ENCODE measurements at places on chromosomes 7 and 10. TPM values are rescaled to one million over a fixed set of nuclear protein-coding genes. Genes with fewer than 3 reads are reported as not detected.

DNA sequence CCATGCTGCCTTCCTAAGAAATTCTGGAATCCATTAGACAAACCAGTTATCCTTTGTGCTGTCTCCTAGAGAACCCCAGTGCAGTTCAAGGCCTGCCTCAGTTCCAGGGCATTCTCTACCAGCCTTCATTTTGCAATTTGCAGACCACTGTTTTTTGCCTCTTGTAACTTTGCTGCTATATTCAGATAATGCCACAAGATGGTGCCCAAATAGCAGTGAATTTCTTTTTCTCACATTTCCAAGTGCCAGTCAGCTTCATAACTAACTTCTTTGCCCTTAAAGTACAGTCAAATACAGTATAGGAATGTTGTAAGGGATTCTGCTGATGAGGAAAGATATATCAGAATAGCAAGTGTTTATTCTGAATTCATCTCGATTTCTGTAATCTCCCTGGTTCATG lies 25.2 kb downstream of the LOXL4 start:
- no peaks in the 10 kb centered on the region for H3K4me1 ChIP-seq
- no peak for DNase-seq
- H3K36me3 ChIP-seq, result peaks cover 64% of the 10 kb centered on the region
- H3K27ac ChIP-seq, result no peak overlapping the region
- H3K27me3 ChIP-seq, result no peaks in the 10 kb centered on the region

DNA sequence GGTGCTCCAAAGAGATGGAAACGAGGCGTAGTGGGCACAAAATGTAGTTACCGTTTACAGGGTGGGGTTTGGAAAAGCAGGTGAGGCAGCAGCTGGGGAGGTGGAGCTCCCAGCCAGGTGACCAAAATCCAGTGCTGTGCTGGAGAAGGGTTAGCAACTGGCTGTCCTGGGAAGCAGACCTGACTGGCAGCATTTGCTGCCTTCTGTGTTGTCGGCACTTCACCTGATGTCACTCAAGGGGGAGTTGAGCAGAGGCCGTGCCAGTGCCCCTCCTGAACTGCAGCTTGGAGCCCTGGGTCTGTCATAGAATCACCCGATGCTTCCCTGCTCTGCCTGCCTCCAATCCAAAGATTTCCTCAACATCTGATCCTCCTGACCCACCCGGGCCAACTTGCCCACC lies 12.8 kb downstream of the GCK start:
- DNase-seq, result no peak
- no peak overlapping the region for H3K27ac ChIP-seq
- no peak overlapping the region for H3K4me3 ChIP-seq
- H3K36me3 ChIP-seq, result no peaks in the 10 kb centered on the region
- no peaks in the 10 kb centered on the region for H3K4me1 ChIP-seq
- H3K27me3 ChIP-seq, result peaks cover 7% of the 10 kb centered on the region

- peaks cover 5% of the 10 kb centered on the region for H3K4me1 ChIP-seq
- H3K27ac ChIP-seq, result no peak overlapping the region
- no peak for DNase-seq
- H3K4me3 ChIP-seq, result no peak overlapping the region
Observed at GRCh38 chr10:43979551-43979950, 330.9 kb upstream of the ZNF32 start.

DNA sequence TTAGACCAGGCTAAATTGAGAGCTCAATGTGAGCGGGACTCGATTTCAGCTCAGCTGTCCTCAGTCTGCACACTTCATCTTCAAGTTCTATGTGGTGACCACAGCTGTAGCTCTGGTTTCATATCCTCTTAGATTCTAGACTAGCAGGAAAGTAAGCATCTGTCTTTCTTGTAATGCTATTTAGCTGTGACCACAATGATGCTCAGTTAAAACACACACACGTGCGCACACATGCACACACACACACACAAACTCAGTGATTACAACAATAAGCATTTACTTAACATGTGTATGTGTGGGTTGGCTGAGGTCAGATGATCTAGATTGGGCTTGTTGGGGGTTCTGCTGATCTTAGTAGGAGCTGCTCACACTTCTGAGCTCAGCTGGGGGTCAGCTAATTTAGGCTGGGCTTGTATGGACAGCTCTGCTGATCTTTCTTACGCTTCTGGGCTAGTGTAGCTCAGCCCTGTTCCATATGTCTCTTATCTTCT lies 82.5 kb downstream of the ZNF365 start:
- H3K36me3 ChIP-seq, result no peaks in the 10 kb centered on the region
- H3K4me1 ChIP-seq, result peaks cover 10% of the 10 kb centered on the region
- H3K4me3 ChIP-seq, result no peak overlapping the region
- no peak for DNase-seq
- H3K27me3 ChIP-seq, result no peaks in the 10 kb centered on the region
- no peak overlapping the region for H3K27ac ChIP-seq

DNA sequence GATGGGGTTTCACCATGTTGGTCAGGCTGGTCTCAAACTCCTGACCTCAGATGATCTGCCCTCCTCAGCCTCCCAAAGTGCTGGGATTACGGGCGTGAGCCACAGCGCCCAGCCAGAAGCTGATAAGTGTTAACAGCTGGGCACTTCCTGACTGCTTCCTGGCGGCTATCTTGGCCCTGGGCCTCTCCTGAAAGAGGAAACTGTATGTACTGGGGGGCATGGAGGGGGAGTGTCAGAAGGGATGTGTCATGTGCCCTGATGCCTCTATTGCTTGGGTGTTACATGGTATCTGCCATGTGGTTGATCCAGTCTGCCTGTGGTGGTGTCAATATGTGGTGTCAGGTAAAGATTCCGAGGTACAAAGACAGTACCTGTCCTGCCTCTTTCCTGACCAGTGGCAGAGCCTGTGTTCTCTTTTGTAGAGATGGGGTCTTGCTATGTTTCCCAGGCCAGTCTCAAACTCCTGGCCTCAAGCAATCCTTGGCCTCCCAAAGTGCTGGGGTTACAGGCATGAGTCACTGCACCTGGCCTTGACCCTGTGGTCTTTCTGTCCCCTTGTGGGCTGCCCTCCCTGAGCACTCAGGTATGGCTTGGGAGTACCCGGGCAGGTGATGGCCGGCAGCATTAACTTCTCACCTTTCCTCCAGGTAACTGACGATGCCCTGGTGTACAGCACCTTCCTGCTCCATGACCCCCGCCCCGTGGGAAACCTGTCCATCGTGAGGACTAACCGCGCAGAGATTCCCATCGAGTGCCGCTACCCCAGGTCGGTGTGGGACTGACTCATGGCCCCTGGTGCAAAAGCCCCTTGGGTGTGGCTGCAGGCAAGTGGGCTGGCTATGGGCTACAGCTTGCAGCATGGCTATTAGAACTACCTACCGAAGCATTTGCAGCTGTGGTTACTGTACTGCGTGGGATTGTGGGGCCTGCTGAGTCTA lies 4.4 kb downstream of the ZP3 start:
- no peak overlapping the region for H3K27ac ChIP-seq
- H3K27me3 ChIP-seq, result peaks cover 2% of the 10 kb centered on the region
- H3K4me3 ChIP-seq, result no peak overlapping the region
- no peaks in the 10 kb centered on the region for H3K36me3 ChIP-seq

DNA sequence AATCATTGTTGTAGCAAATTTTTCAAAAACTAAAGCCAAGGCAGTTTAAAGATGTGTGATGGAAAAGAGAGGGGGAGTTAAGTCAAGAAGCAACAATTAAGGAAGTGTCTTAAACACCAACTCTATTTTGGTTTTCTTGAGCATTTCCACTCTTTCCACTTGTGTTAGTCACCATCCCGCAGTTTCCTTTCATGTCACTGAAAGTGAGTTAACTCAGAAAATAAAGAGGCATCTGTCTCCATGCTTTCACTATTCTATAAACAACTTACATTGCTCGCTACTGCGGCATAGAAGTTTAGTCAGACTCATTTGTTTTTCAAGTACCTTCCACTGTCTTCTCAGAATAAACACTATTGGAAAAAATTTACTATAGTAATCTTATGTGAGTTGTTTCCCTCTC lies 284.9 kb upstream of the SEMA3D start:
- no peak overlapping the region for H3K27ac ChIP-seq
- no peak for DNase-seq
- no peaks in the 10 kb centered on the region for H3K4me1 ChIP-seq
- H3K4me3 ChIP-seq, result no peak overlapping the region
- no peaks in the 10 kb centered on the region for H3K36me3 ChIP-seq

GRCh38 chr10:112250555-112250954 lies 32.6 kb upstream of the TECTB start:
- no peaks in the 10 kb centered on the region for H3K4me1 ChIP-seq
- H3K27me3 ChIP-seq, result no peaks in the 10 kb centered on the region
- no peaks in the 10 kb centered on the region for H3K36me3 ChIP-seq
- no peak overlapping the region for H3K4me3 ChIP-seq
- no peak for DNase-seq

DNA sequence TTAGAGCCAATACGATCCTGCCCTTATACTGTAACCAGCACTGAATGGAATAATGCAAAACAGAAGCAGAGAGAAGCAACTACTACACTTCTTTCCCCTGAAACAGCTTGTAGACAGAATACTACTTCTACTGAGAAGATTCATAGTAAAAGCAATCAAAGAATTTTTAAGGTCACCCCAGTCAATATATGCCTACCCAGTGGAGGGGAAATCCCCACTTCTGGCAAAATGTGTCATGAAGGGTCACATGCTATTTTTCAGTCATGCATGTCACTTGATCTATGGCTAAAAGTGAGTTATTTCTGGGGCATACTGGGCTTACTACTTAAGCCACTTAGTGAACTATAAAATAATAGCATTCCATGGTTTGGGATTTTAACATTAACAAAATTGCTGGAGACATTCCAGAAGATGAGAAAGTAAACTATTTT lies 25.6 kb downstream of the IRF5 start:
- peaks cover 86% of the 10 kb centered on the region for H3K36me3 ChIP-seq
- H3K27ac ChIP-seq, result no peak overlapping the region
- DNase-seq, result no peak
- H3K27me3 ChIP-seq, result no peaks in the 10 kb centered on the region
- no peak overlapping the region for H3K4me3 ChIP-seq

DNA sequence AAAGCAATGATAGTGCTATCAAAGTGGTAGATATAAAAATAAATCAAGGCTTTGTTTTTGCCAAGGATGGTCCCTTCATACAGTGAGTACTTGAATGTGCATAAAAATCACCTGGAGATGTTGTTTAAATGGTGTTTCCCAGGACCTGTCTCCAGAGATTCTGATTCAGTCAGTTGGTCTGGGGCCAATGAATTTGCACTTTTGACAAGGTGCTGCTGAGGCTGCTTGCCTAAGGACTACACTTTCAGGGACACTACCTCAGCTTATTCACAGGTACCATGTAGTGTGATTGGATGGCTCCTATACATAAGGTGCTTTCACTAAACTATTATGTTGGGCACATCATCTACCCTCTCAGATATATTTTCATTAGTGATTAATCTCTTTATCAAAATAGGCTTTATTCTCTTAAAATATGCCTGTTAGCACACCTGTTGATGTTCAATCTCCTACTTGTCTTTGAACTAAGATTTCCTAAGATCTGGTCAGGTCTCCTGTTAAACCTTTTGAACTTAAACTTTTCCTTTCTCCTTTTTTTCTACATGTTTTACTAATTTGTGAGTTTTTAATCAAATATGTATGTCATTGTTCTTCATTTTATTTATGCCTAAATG lies 24.3 kb downstream of the CAPZA2 start:
- H3K4me3 ChIP-seq, result no peak overlapping the region
- H3K4me1 ChIP-seq, result peaks cover 3% of the 10 kb centered on the region
- no peaks in the 10 kb centered on the region for H3K27me3 ChIP-seq
- no peak overlapping the region for H3K27ac ChIP-seq
- H3K36me3 ChIP-seq, result peaks cover 26% of the 10 kb centered on the region
- DNase-seq, result no peak

GRCh38 chr7:99127636-99128035 lies 16.3 kb downstream of the SMURF1 start:
- peaks cover 4% of the 10 kb centered on the region for H3K4me1 ChIP-seq
- H3K36me3 ChIP-seq, result no peaks in the 10 kb centered on the region
- DNase-seq, result no peak
- no peaks in the 10 kb centered on the region for H3K27me3 ChIP-seq
- no peak overlapping the region for H3K4me3 ChIP-seq

DNA sequence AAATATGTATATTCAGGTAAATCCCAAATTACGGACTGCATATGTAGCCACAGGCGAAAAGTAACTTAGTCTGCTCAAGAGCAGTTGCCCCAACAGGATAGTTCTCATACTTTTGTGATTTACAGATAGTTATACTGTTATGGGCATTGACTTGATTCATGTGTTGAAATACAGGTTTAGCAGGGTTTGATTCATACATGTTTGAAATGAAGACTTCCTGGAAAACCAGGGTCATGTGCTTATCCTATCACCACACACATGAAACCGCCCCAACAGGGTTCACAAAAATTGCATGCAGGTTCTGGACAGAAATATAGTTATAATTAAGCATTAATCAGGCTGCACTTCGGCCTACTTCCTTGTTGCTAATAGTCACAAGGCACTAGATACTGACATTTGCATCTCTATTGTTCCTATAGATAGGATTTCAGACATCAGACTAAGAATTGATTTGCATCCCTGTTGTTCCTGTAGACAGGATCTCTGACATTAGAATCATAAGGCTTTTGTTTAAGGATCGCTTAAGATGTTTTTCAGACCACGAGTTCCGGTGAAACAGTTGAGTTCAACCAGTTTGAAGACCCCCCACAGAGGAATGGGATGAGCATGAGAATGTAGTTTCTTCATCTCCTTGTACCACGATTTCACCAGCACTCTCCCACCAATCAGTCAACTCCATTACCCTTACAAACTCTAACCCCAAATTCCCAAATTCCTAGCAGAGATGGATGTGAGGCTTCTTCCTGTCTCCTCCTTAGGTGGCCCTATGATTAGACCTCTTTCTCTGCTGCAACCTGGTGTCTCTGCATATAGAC lies 2.0 kb upstream of the ZNF398 start:
- H3K27ac ChIP-seq, result no peak overlapping the region
- no peak overlapping the region for H3K4me3 ChIP-seq
- no peak for DNase-seq
- H3K36me3 ChIP-seq, result no peaks in the 10 kb centered on the region

DNA sequence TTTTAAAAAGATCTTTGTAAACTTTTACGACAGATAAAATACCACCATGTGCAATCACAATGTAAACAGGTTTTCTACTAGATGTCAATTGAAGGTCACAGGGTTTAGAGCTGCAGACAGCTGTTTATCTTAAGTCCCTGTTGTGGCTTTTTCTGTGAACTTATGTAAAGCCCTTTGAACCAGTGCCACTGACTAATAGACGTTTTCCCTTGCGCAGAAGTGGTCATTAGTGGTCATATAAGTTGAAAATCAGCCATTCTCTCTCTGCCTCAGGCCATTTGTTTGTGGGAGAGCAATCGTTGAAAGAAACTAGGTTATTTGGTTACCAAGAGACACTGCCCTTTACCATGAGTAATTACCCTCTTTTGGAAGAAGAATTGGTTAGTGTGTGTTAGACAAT lies 23.9 kb downstream of the CACNB2 start:
- H3K36me3 ChIP-seq, result no peaks in the 10 kb centered on the region
- no peaks in the 10 kb centered on the region for H3K27me3 ChIP-seq
- no peak overlapping the region for H3K27ac ChIP-seq
- no peak overlapping the region for H3K4me3 ChIP-seq

GRCh38 chr10:95411635-95412034 lies 120.8 kb upstream of the PDLIM1 start:
- H3K4me1 ChIP-seq, result no peaks in the 10 kb centered on the region
- no peak overlapping the region for H3K27ac ChIP-seq
- no peak overlapping the region for H3K4me3 ChIP-seq
- H3K36me3 ChIP-seq, result no peaks in the 10 kb centered on the region
- DNase-seq, result no peak
- no peaks in the 10 kb centered on the region for H3K27me3 ChIP-seq

AMPH gene
- total RNA-seq, result not detected

SDK1 gene
- 1.3 TPM for total RNA-seq

PRKCQ gene
- 43.9 TPM for total RNA-seq

HOXA5 gene
- total RNA-seq, result not detected

ASIC3 gene
- total RNA-seq, result 13.8 TPM

Measured in CD4-positive, alpha-beta T cell (primary cell).